ENCODE measurements at places on chromosomes 2 and 18.

GRCh38 chr18:67359873-67360838 lies 156.4 kb downstream of the DSEL start:
- DNase-seq = no peak

- no peak for DNase-seq
Observed at GRCh38 chr2:113041871-113042270, 10.8 kb downstream of the IL36B start.

- DNase-seq = no peak
Observed at GRCh38 chr18:5744659-5745058, 150.7 kb downstream of the TMEM200C start.

- DNase-seq = no peak
Observed at GRCh38 chr2:186384226-186384625, 101.8 kb upstream of the ZC3H15 start.

DNA sequence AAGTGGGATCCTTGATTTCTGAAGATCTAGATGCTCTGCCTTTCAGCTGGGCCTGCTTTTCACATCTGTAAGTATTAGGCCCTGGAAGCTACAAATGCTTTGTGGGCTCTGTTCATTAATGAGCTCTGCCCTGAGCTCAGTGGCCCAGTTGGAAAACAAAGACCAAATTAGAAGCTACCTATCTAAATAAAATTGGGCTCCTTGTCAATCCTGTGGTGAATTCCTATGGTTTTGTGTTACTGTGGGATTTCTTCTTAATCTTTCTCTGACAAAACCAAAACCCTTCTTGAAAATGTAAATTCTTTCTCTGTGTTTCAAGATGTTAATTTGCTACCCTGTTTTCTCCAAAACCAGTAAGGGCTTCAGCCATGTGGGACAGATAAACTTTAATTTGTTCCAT lies 219.0 kb upstream of the HS6ST1 start:
- DNase-seq = no peak

GRCh38 chr18:79615091-79615490 lies 64.5 kb upstream of the CTDP1 start:
- DNase-seq = no peak

GRCh38 chr2:96977631-96978195 lies 8.7 kb downstream of the FAM178B start:
- no peak for DNase-seq

- DNase-seq = no peak
Observed at GRCh38 chr18:63109802-63110201, 209.8 kb downstream of the BCL2 start.

Measured in NCI-H1417 treated with DMSO at 0.1 percent for 48 hours (cell line).